T-helper 17 cell (primary cell): ENCODE measurements at places on chromosomes 16 and 17.

DNA sequence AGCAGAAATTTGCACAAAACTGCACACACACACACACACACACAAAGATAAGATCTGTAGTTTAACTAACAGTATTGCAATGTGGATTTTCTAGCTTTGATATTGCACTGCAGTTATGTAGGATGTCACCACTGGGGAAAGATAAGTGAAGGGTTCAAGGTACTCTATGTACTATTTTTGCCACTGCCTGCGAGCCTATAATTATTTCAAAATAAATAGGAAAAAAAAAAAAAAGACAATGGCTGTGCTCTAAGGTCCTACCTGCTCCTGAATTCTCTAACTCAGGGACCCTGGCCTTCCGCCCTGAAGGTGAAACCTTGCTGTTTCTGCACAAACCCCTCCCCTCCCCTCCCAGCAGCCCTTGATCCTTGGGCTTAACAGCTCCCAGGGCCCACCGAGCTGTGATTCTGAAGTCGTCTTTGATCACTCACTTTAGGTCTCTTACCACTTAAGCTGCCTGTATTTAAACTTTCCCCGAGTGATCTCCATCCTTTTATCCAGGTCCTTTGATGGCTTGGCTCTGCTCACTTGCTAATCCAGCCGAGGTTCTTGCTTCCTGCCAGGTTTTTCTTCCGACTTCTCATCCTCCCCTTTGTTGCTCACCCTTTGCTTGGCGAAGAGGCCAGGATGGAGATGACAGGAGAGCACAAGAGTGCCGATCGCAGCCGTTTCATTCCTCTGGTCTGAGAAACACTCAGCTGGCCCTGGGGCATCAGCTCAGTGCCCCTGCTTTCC, 37.7 kb downstream of the TMEM114 start:
- peak overlapping the region; percentile 68 for H3K27ac ChIP-seq
- peaks cover 2% of the 10 kb centered on the region for H3K36me3 ChIP-seq
- DNase-seq: no peak
- H3K27me3 ChIP-seq: peaks cover 89% of the 10 kb centered on the region
- H3K4me1 ChIP-seq: peaks cover 4% of the 10 kb centered on the region

GRCh38 chr17:41835800-41836549, at the start of gene NT5C3B:
NT5C3B (minus strand) TSS chr17:41836232; CDS start chr17:41836193, 39 bp downstream.
- no peaks in the 10 kb centered on the region for H3K36me3 ChIP-seq
- no peaks in the 10 kb centered on the region for H3K27me3 ChIP-seq
- peak; percentile 41 for DNase-seq
- H3K4me1 ChIP-seq: peaks cover 11% of the 10 kb centered on the region
- peak within 1 kb of the TSS; percentile 89 for H3K4me3 ChIP-seq

- H3K4me3 ChIP-seq: no peak overlapping the region
- no peak overlapping the region for H3K27ac ChIP-seq
- H3K36me3 ChIP-seq: no peaks in the 10 kb centered on the region
Measured at GRCh38 chr17:47844814-47845715, 4.0 kb upstream of the SCRN2 start.

DNA sequence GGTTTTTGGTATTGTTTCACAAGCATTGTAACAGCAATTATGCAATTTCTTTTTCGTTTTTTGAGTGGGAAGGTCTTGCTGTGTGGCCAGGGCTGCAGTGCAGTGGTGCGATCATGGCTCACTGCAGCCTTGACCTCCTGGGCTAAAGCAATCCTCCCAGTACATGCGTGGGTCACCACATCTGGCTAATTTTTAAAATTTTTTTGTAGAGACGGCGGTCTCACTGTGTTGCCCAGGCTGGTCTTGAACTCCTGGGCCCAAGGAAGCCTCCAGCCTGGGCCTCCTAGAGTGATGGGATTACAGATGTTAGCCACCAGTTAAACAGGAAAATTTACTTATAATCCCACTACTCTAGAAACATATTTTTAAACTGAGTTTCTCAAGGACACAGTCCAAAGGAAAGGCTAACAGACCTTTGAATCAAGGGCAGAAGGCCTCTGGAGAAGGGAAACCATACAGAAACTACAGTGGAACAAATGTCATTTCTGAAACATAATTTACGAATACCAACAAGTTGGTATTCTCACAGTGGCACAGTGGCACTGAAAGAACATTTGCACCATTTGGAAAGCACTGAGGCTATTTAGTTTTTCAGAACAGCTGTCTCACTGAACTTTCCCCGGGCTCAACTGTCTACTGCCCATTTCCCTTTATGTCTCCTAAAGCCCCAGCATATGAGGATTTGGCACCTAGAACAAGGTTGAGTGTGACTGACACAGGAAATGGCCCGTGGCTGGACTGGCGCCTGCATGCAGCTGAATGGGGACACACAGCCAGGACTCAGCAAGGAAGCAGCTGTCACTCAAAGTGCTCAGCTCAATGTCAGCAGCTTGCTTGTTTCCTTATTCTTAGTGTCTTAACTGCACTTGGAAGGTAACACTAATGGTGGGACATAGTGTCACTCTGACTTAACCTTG, 2.8 kb upstream of the PRKAR1A start:
- no peaks in the 10 kb centered on the region for H3K27me3 ChIP-seq
- no peak for DNase-seq
- no peak overlapping the region for H3K4me3 ChIP-seq
- peaks cover 23% of the 10 kb centered on the region for H3K4me1 ChIP-seq

GRCh38 chr16:82945420-82946101, 318.8 kb downstream of the CDH13 start:
- no peaks in the 10 kb centered on the region for H3K27me3 ChIP-seq
- H3K36me3 ChIP-seq: no peaks in the 10 kb centered on the region
- H3K4me3 ChIP-seq: peak overlapping the region; percentile 0
- no peak for DNase-seq
- peaks cover 5% of the 10 kb centered on the region for H3K4me1 ChIP-seq

DNA sequence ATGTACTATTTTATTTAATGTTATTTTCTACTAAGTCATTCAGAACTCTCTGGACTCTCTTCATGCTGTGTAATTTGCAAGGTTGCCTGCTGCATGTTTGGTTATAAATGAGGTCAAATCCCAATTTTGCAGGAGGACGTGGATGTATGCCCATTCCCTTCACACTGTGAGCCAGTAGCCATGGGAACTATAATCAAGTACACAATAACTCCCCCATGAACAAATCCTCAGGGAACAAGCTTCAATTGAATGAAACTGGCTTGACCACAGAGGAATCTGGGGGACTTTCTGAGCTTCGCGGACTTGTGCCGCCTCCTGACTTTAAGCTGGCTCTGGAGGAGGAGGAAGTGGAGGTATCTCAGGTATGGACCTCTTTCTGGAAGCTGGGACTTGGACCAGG, 14.6 kb upstream of the KCTD13 start:
- H3K4me1 ChIP-seq: peaks cover 2% of the 10 kb centered on the region
- DNase-seq: no peak
- H3K4me3 ChIP-seq: no peak overlapping the region
- no peak overlapping the region for H3K27ac ChIP-seq
- no peaks in the 10 kb centered on the region for H3K36me3 ChIP-seq
- H3K27me3 ChIP-seq: peaks cover 23% of the 10 kb centered on the region

DNA sequence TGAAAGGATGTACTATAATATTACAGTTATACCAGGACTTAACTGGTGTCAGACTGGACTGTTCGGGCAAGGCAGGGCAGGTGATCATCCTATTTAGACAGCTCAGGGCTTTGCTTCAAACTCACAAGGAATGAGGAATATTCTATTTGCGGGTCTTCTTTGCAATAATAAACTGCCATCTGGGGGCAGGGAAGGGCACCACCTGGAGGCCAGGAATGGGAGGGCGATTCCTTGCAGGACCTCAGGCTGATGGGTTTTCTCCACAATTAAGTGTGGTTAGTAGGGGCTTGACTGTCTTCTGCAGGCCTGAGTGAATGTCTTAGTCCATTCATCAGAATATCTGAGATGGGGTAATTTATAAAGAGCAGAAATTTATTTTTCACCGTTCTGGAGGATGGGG, 424.1 kb downstream of the CA10 start:
- no peak overlapping the region for H3K4me3 ChIP-seq
- no peak for DNase-seq
- peaks cover 38% of the 10 kb centered on the region for H3K27me3 ChIP-seq
- no peak overlapping the region for H3K27ac ChIP-seq
- no peaks in the 10 kb centered on the region for H3K36me3 ChIP-seq

DNA sequence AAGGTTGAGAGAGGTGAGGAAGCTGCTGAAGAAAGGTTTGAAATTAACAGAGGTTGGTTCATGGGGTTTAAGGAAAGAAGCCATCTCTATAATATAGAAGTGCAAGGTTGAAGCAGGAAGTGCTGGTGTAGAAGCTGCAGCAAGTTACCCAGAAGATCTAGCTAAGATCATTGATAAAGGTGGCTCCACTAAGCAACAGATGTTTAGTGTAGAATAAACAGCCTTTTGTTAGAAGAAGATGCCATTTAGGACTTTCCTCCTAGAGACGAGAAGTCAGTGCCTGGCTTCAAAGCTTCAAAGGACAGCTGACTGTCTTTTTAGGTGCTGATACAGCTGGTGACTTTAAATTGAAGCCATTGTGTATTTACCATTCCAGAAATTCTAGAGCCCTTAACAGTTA, 29.3 kb downstream of the GOSR1 start:
- no peak for DNase-seq
- no peaks in the 10 kb centered on the region for H3K27me3 ChIP-seq
- H3K4me3 ChIP-seq: no peak overlapping the region
- H3K36me3 ChIP-seq: peaks cover 5% of the 10 kb centered on the region

GRCh38 chr16:25888868-25889267, 197.1 kb downstream of the HS3ST4 start:
- no peak overlapping the region for H3K27ac ChIP-seq
- H3K27me3 ChIP-seq: peaks cover 15% of the 10 kb centered on the region
- H3K4me3 ChIP-seq: no peak overlapping the region
- H3K4me1 ChIP-seq: no peaks in the 10 kb centered on the region
- DNase-seq: no peak

GRCh38 chr16:72932050-72932449, 115.9 kb downstream of the ZFHX3 start:
- DNase-seq: no peak
- peaks cover 10% of the 10 kb centered on the region for H3K4me1 ChIP-seq
- no peak overlapping the region for H3K4me3 ChIP-seq

DNA sequence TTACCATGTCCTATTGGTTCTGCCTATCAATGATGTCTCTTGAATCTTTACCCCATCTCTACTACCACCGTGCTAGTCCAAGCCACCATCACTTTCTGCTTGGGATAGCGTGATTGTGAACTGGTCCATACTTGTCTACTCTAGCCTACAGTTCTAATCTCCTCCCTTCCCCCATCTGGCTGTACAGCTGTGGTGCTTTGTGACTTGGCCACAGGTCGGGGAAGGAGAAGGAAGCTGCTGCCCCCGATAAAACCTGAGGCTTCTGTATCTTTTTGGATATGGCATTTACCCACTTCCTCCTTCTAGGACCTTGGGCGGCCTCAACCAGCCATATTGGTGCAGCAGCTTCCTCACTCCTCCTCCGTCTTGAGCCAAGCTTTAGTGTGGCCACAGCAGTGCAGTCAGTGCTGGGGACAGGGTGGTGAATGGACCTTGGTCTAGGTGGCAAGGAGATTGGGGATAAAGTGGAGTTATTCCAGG, 314 bp upstream of the ITGA2B start:
- peaks cover 14% of the 10 kb centered on the region for H3K4me1 ChIP-seq
- no peak overlapping the region for H3K27ac ChIP-seq
- peaks cover 10% of the 10 kb centered on the region for H3K27me3 ChIP-seq
- H3K4me3 ChIP-seq: no peak overlapping the region
- no peaks in the 10 kb centered on the region for H3K36me3 ChIP-seq
